Effector memory CD4-positive, alpha-beta T cell (primary cell): ENCODE measurements at places on chromosomes 16 and 17.

- DNase-seq = no peak
These were observed 3.0 kb upstream of the BCAR1 start for GRCh38 chr16:75254359-75254837.

DNA sequence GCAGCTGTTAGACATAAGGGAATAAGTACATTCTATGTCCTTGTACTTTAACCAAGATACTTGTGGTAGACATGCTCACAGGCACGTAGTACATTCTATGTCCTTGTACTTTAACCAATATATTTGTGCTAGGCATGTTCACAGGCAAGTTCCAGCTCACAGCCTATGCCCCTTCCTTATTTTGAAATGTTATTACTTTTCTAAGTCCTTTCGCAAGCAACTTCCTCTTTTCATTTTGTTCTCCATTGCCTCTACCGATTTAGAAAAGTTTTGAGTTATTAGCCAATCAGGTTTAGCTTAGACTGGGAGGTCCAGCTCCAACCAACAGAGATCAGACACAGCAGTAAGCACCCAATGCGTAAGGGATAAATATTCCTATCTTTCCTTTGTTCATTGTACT, 60.1 kb upstream of the NUDT7 start:
- no peak for DNase-seq

DNA sequence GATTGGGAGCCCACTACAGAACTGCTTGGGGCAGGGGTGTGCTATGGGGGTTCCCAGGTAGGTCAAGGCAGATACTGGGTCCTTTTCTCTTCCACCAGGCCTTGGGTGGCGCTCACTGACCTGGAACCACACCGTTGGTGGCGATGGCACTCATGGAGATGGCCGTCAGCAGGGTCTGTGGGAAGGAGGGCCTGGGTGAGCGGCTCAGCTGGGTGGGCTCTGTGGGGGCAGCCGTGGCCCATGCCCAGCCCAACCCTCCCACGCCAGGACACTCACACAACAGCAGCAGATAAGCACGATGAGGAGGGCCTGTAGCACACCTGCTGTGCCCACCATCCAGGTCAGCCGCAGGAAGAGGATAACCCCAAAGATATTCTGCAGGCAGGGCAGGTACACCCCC, 10.8 kb downstream of the SLC12A4 start:
- no peak for DNase-seq

DNA sequence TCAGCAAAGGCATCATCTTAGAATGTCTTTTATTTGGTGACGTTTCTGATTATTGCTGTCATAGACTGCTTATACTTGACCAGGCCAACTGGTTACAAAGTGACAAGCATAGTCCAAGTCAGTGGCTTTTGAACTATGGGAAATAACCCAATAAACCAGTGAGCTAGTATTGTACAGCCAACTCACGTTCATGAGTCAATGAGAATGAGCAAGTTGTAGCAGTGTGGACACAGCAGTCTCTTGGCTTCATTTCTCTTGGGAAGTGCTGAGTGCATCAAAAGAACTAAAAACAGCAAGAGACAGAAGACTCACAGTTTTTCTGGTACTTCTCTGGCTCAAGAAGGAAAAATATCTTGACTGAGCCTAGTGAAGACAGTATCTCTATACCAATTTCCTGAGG, 36.9 kb upstream of the CRISPLD2 start:
- no peak for DNase-seq

GRCh38 chr16:23999663-24000062, 163.9 kb downstream of the PRKCB start:
- DNase-seq = no peak

DNA sequence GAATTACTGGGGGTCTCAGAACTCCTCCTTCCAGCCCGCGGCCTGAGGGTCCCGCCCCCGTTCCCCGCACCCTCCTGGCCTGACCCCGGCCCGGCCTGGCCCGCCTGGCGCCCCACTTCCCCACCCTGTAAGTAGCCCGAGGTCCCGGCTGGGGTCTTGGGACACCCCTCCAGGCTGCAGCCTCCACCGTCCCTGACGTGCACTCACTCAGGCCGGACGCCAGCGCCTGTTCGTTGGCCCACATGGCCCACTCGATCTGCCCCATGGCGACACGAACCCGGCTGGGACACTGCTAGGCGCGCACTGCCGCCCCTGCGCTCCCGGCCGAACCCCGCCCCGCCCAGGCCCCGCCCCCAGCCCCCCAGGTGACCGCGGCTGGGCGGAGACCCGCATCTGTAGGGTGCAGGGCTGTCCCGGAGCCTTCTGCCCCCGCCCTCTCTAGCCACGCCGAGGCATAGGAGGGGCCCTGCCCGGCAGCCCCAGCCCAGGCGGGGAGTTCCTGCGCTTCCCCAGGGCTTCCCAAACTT, at the start of gene CYBA:
CYBA (minus strand) TSS at position 305 of the 527 bp plus-strand sequence; CDS start at position 265, 40 bp downstream.
- DNase-seq = peak; percentile 74

- no peak for DNase-seq
These were observed 258.2 kb upstream of the TNRC6C start for GRCh38 chr17:77700165-77700881.

DNA sequence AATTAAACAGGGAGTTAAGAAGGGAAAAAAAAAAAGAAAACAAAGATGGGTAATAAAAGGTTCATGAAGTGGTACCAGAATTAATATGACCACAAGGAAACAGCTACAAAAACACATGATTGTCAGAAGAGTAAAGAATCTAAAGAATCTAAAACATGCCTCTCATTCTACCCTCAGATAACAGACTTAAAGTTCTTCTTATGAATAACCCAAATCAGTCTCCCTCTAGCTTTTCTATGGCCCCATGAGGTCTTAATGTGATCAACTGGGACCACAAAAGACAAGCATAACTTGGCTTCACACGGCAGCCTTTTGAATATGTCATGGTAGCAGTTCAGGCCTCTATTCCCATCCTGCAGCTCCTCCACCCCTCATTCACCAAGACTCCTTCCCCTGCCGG, 6.9 kb downstream of the MYH10 start:
- no peak for DNase-seq

GRCh38 chr17:43915559-43915958, 8.2 kb upstream of the MPP2 start:
- DNase-seq = no peak

- DNase-seq = no peak
These were observed 9.2 kb downstream of the HS3ST6 start for GRCh38 chr16:1908983-1909382.

- DNase-seq = no peak
These were observed 94.0 kb downstream of the SOCS1 start for GRCh38 chr16:11161974-11162373.

DNA sequence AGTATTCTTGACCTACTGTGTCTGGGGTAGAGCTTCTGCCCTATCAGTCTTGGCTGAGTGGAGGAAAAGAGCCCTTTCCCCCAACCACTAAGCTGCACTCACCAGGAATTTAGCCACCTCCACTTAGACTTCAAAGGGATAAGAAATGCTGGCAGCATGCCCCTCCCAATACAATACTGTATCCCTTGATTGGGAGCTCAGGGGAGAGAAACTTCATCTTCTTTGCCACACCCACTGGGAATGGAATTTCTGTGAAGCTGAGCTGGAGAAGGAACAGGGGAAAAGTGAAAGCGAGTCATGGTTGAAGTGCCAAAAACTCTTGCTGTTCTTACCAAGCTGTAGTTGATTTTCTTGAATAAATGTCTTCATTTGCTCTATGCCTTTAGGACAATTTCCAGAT, 68.8 kb downstream of the CEP112 start:
- DNase-seq = no peak

DNA sequence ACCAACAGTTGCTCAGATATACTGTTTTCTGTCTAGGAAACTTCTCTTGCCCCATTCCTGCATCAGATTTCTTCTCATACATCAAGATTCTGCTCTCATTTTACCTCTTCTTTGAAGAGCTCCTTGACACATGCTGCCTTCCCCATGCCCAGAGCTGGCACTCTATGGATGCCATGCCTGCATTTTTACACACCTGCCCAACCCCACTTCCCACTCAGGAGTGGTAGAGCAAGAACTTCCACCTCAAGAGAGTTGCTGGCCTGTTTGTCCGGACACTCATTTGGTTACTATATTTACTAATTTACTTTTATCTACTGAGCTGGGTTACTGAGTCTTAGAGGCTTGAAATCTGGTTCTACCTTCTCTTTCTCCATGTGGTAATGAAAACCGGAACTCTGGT, 98.3 kb upstream of the HLF start:
- no peak for DNase-seq

- peak; percentile 29 for DNase-seq
These were observed 68.2 kb downstream of the MYO18A start for GRCh38 chr17:29111816-29112499.

DNA sequence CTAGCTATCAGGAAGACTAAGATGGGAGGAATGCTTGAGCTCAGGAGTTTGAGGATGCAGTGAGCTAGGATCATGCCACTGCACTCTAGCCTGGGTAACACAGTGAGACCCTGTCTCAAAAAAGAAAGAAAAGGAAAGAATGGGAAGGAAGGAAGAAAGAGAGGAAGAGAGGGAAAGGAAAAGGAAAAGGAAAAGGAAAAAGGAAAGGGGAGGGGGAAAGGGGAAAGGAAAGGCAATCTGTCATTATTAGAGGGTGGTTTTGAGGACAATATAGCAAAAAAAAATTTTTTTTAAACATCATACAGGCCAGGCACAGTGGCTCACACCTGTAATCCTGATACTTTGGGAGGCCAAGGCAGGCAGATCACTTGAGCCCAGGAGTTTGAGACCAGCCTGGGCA, 20.4 kb downstream of the JUP start:
- no peak for DNase-seq

GRCh38 chr17:75570034-75570676, 17.4 kb upstream of the MYO15B start:
- no peak for DNase-seq

GRCh38 chr16:72794319-72794718, 253.6 kb downstream of the ZFHX3 start:
- no peak for DNase-seq

GRCh38 chr16:21321736-21322135, 43.6 kb upstream of the CRYM start:
- no peak for DNase-seq

GRCh38 chr17:75487351-75488070, 27.8 kb downstream of the CASKIN2 start:
- peak; percentile 17 for DNase-seq

GRCh38 chr16:1680361-1680760, 2.3 kb downstream of the JPT2 start:
- DNase-seq = no peak

DNA sequence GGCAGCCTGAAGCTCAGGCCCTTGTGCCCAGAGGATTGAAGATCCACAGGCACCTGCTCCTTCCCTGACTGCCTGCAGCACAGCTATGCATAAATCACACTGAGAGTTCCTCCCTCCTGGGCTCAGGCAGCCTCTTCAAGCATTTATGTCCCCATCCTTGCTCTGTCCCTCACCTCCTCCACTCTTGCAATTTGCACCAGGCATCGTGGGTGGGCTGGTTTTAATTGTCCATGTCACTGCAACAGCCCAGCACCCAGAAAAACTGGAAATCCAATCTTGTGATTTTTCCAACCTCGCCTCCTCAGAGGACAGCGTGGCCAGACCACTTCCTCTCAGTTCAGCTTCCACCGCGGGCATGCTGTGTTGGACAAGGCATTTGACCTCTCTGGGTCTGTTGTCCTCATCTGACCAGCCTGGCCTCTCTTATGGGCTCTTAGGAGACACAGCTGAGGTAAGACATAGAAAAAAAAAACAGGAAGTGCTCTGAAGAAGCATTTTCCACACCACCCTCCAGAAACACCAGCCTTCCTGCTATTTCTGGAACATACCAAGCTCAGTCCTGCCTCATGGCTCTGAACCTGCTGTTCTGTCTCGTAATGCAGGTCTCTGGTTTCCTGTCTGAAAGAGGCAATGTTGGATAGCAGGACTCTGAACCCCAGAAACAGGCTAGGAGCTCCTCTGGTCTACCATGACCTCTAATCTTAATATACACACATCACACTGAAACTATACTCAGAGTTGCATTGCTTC, 8.3 kb downstream of the TMEM114 start:
- DNase-seq = no peak

DNA sequence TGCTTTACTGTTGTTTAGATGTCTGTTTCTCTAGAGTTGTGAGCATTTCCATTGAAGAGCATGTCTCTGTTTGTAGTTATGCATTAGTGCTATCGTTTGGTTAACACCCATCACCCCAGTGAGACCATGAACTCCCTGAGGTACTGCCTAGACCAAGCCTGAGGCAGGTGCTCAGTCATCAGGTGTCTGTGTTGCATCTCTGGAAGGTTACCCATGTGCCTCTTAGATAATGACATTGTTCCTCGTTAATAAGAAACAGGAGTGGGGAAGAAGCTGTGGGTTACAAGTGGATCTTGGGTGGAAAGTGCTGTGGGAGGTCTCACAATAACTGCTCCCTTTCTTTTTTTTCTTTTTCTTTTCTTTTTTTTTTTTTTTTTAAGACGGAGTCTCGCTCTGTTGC, 18.3 kb downstream of the DNAJA3 start:
- no peak for DNase-seq

- no peak for DNase-seq
These were observed 55.2 kb downstream of the SPAG9 start for GRCh38 chr17:51065466-51065865.

DNA sequence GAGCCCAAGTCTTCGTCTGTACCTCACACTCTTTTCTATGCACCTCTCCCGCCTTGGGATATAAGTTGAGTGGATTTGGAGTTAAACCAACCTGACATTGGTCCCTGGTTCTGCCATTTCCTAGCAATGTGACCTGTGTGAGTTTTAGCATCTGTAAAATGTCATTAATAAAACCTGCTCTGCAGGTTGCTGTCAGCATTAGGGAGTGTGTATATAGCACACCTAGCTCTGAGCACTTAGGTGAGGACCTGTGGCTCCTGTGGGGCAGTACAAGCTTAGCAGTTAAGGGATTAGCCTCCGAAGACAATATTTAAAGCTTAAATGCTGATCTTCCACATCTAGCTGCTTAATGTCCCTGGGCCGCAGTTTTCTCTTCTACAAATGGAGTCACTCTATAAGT, 248.0 kb downstream of the TMEM114 start:
- DNase-seq = no peak

DNA sequence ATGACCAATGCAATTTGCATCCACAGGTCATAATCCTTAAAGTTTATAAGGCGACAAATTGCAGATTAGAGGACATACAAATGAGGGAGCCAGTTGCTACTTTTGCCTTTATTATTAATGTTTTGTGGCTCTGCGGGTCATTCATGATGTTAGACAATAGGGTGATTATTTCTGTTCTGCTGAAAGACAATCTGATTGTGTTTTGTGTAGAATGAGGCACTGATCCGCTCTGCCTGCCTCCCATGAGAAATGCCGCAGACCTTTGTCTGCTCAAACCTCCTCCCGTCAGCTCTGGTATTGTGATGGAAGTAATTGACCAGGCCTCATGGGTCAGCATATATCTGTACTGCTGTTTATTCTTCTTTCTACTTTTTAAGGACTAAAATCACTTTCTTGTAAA, 224.9 kb downstream of the PRKCA start:
- DNase-seq = no peak

DNA sequence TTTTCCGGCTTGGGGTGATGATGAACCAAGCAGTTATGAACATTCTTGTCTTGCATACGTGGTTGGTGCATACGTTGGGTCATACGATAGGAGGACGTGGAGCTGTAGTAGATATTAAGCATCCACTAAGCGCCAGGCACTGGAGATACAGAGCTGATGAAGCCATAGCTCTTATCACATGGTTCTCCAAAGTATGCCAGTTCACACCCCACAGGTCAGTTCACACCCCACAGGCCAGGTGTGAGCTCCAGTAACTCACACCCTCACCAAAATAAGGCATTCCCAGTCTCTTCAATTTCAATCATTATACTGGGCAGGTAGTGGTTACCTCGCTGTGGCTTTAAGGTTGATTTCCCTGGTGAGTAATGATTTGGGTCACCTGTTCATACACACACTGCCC, 335.5 kb downstream of the FOXL1 start:
- DNase-seq = no peak

- no peak for DNase-seq
These were observed 26.8 kb upstream of the FOXK2 start for GRCh38 chr17:82492643-82493225.
